ENCODE measurements at places on chromosomes 7 and 10.

DNA sequence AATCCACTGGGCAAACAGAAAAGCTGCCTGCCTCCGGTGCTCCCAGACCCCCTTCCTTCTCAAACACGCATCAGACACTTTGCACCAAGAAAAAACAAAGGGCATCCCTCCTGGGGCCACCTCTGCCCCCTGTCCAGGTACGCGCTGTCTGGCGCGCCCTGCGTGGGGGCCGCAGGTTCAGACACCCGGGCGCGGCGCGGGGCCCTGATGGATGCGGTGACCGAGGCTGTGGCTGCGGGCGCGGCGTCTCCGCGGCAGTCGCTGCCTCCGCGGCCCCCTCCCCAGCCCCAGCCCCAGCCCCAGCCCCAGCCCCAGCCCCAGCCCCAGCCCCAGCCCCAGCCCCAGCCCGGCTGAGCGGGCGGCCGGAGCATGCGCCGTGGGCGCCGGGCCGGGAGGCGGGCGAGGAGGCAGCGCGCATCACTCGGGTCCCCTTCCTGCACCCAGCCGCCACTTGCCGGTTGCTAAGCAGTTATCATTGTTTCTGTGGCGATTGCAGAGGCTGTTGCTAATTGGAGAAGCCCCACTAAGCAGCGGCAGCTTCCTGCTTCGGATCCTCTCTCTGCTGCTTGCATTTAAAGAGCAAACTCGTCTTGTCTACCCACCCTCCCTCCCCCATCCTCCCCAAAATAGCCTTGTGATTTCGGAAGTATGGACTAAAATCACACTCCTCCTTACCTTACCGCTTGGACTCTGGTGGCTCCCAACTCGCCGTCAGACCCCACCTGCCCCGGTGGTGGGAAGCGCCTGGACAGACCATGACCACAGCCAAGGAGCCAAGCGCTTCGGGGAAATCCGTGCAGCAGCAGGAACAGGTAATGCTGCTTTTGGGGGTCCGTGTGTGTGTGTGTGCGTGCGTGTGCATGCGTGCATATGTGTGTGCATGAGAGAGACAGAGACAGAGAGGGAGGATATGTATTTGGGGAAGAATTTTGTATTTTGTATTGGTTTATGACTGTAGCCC, 252.8 kb downstream of the DPP6 start:
- no peak for DNase-seq

DNA sequence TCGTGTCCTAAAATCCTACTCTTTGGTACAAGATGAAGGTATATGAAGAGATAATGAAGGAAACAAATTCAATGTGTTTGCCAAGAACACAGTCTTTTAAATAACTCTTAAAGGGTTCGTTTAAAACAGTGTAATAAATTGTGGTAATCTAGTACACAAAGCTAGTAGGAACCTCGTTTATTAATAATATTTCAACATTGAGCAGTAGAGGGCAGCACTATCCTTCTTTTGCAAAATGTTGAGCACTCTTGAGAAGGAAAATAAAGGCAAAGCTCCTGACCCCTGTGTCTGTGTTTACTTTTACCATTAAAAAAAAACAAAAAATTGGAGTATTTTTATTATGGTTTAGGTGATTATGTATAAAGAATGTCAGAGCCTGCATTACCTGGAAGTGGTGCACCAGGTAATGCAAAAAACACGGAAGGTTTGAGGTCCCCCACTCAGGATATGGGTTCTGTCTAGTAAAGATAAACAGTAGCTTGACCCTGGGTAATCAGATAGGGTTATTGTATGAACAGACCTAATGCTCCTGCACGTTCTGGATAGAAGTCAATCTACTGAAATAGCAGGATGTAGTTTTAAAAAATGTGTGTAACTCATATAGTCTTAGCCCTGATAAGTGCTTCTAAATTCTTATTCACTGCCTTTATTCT, 5.7 kb upstream of the GOT1 start:
- no peak for DNase-seq

DNA sequence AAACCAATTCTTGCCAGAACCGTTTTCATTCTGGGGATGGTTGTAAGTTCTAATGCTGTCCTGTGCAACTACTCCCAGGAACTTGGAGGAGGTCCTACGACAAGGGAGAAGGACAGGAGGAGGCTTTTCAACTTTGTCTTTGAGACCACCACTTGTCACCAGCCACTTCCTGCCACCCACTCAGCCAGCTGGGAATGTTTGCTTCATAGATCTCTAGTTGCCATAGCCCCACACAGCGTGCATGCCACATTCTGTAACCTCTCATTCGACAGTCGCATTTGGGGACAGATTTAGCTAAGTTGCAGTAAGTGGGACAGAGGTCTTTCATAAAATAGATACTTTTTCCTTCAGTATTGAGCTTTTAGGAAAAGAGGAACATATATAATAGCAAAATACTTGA, 78.0 kb downstream of the TAF3 start:
- DNase-seq: no peak

DNA sequence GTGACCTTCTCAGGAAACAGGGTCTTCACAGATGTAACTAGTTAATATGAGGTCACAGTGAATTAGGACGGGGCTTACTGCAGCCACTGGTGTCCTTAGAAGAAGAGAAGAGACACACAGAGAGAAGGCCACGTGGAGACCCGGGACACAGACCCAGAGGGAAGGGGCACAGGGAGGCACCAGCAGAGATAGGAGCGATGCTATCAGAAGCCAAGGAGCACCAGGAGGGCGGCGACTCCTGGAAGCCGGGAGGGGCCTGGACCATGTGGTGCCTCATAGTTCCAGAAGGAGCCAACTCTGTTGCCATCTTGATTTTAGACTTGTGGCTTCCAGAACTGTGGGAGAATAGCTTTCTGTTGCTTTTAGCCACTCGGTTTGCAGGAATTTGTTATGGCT, 505.9 kb downstream of the TCERG1L start:
- DNase-seq: no peak

DNA sequence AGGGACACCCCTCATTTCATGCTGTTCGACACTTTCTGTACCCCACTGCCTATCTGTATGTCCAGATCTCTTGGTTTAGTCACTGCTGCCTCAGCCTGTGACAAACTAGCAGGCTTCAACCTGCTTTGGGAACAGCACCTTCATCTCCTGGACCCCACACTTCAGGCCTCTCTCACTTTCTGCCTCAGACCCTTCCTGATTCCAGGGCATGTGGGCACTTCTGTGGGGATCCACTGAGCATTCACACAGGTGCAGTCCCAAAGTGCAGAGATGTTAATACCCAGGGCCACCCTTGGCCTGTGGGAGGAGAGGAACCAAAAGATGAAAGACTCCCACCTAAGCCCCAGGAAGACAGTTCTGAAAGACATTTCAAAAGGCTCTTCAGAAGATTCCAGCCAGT, 29.4 kb upstream of the C10orf71 start:
- DNase-seq: no peak
